ENCODE measurements at places on chromosomes 11 and 22. TPM values are rescaled to one million over a fixed set of nuclear protein-coding genes. Genes with fewer than 3 reads are reported as not detected.

The TEX12 gene
- polyA plus RNA-seq: not detected

The DBX1 gene
- polyA plus RNA-seq: not detected

The MUC6 gene
- not detected for polyA plus RNA-seq

The SLC35C1 gene
- polyA plus RNA-seq: 8.2 TPM

The GAL3ST1 gene
- polyA plus RNA-seq: 0.05 TPM

The CLDN5 gene
- polyA plus RNA-seq: 0.05 TPM

The OR10D3 gene
- polyA plus RNA-seq: not detected

- H3K4me3 ChIP-seq: no peak overlapping the region
- DNase-seq: no peak
- H3K4me1 ChIP-seq: no peaks in the 10 kb centered on the region
- H3K27ac ChIP-seq: no peak overlapping the region
Measured at GRCh38 chr11:114233755-114234154, 62.4 kb upstream of the NNMT start.

DNA sequence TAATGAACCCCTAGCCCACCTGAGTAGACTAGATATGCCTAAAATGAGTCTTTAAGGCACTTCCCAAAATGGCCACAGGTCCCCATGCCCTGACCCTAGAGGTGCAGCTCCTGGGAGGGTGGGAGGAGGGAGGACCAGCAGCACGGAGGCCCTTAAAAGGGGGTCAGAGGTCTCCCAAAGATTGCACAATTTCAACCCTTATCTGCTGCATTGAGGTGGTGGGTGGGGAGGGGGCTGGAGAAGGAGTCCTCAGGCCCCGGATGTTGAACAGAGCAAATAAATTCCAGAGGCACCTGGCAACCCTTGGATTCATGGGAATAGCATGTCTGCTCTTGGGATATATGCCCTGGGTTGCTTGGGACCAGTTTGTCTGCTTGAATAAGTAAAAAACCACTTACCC is 57.6 kb downstream of the NAV2 start:
- H3K4me3 ChIP-seq: no peak overlapping the region
- H3K27me3 ChIP-seq: peaks cover 12% of the 10 kb centered on the region
- no peaks in the 10 kb centered on the region for H3K36me3 ChIP-seq
- no peaks in the 10 kb centered on the region for H3K4me1 ChIP-seq

- H3K27ac ChIP-seq: no peak overlapping the region
- no peak overlapping the region for H3K4me3 ChIP-seq
- H3K27me3 ChIP-seq: no peaks in the 10 kb centered on the region
Measured at GRCh38 chr11:97937501-97937900, 1083.2 kb upstream of the CNTN5 start.

DNA sequence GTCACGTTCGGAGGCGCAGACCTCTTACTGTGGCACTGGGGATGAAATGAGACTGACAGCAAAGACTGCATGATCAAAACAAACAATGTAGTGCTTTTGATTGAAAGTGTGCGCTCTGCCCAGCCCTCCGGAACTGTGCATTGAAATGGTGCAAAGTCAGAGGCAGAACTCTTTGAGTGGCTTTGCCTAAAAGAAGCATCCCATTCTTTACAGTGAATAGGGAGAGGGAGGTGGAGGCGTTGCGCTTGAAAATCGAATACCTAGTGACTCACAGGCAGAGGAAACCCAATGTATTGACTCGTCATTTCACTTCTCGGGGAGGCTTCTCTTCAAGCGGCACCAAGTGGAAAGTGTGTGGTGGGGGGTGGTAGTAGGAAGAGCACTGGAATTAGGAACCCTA is 10.9 kb downstream of the RCN1 start:
- H3K27me3 ChIP-seq: no peaks in the 10 kb centered on the region
- H3K4me1 ChIP-seq: no peaks in the 10 kb centered on the region
- no peak for DNase-seq
- no peak overlapping the region for H3K4me3 ChIP-seq
- no peak overlapping the region for H3K27ac ChIP-seq

GRCh38 chr11:2268729-2269600 is 1.4 kb downstream of the ASCL2 start:
- peak overlapping the region; percentile 73 for H3K4me3 ChIP-seq
- H3K36me3 ChIP-seq: no peaks in the 10 kb centered on the region
- H3K27ac ChIP-seq: peak overlapping the region; percentile 84
- H3K4me1 ChIP-seq: peaks cover 52% of the 10 kb centered on the region

DNA sequence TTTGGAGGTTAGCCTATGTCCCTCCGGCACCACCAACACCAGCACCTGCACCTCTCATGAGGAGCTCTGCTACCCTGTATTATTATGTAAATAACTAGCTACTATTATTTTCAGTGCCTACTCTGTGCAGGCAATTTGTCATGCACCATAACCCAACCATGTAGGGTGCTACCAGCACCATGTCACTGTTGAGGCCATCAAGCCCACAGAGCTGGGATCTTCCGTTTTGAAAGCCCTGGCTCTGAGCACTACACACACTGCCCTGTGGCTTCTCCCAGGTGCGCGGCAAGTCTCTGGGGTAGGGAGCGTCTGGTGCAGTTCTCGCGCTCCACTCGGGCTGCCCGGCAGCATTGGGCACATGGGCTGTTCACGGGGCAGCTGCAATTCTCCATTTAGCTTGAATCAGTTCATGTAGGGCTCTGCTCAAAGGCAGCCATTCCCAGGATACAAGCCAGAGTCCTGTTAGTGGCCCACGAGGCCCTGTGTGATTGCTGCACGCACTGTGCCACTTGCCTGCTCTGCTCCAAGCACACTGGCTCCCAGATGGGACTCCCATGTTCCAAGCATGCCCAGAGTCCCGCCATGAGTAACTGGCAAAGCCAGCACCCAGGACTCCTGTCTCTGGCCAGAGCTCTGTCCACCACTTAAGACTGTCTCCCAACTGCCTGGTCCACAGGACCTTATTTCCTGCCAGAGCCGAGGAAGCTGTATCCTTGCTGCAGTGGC is 42.5 kb upstream of the CDON start:
- no peaks in the 10 kb centered on the region for H3K27me3 ChIP-seq
- no peaks in the 10 kb centered on the region for H3K36me3 ChIP-seq
- no peak for DNase-seq
- no peaks in the 10 kb centered on the region for H3K4me1 ChIP-seq

GRCh38 chr22:36197514-36198146 is 4.0 kb downstream of the APOL4 start:
- H3K36me3 ChIP-seq: no peaks in the 10 kb centered on the region
- no peak overlapping the region for H3K27ac ChIP-seq
- H3K4me1 ChIP-seq: peaks cover 29% of the 10 kb centered on the region
- H3K4me3 ChIP-seq: peak overlapping the region; percentile 21

GRCh38 chr11:88231894-88232482 is 56.7 kb upstream of the RAB38 start:
- H3K4me1 ChIP-seq: no peaks in the 10 kb centered on the region
- H3K27ac ChIP-seq: no peak overlapping the region
- H3K36me3 ChIP-seq: no peaks in the 10 kb centered on the region
- H3K27me3 ChIP-seq: no peaks in the 10 kb centered on the region
- H3K4me3 ChIP-seq: no peak overlapping the region

DNA sequence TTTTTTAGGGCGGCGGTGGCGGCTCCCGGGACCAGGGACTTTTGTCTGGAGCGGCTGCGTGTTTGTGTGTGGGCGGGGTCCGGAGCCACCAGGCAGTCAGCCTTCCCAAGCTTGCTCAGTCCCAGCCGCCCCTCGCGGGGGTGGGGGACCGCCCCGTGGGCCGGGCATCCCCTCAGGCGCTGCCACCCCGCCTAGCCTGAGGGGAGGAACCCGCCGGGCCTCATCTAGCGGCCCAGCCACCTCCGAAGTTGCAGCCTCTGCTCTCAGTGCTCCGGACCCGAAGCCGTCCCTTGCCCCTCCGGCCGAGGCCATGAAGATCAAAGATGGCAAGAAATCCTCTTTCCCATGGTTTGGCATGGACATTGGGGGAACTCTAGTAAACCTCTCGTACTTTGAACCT is 235.2 kb downstream of the OR4C45 start:
- H3K4me3 ChIP-seq: no peak overlapping the region
- no peak for DNase-seq
- H3K36me3 ChIP-seq: no peaks in the 10 kb centered on the region
- H3K27me3 ChIP-seq: no peaks in the 10 kb centered on the region
- H3K27ac ChIP-seq: no peak overlapping the region
- H3K4me1 ChIP-seq: no peaks in the 10 kb centered on the region

DNA sequence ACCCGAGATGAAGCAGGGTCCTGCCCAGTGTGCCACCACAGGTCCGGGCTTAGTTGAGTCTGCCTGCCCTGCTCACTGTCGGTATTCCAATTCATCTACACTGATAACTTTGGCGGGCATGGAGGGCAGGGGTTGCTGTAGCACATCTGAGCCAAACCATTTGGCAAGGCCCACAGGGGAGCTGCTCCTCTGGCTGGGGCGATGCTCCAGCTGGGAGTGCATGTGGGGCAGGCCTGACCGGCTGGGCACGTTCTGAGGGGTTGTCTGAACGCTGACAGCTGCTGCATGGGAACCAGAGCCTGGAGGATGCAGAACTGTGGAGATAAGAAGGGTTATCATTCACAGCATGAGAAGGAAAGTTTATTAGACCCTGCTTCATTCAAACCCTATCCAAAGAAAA is 40.4 kb downstream of the DRG1 start:
- H3K4me1 ChIP-seq: no peaks in the 10 kb centered on the region
- H3K4me3 ChIP-seq: no peak overlapping the region
- no peaks in the 10 kb centered on the region for H3K27me3 ChIP-seq
- no peak for DNase-seq
- no peak overlapping the region for H3K27ac ChIP-seq
- peaks cover 98% of the 10 kb centered on the region for H3K36me3 ChIP-seq

GRCh38 chr22:40482886-40483285 is 112.5 kb downstream of the SGSM3 start:
- no peak overlapping the region for H3K4me3 ChIP-seq
- H3K4me1 ChIP-seq: peaks cover 62% of the 10 kb centered on the region
- no peak overlapping the region for H3K27ac ChIP-seq
- H3K36me3 ChIP-seq: no peaks in the 10 kb centered on the region
- DNase-seq: no peak
- H3K27me3 ChIP-seq: no peaks in the 10 kb centered on the region

DNA sequence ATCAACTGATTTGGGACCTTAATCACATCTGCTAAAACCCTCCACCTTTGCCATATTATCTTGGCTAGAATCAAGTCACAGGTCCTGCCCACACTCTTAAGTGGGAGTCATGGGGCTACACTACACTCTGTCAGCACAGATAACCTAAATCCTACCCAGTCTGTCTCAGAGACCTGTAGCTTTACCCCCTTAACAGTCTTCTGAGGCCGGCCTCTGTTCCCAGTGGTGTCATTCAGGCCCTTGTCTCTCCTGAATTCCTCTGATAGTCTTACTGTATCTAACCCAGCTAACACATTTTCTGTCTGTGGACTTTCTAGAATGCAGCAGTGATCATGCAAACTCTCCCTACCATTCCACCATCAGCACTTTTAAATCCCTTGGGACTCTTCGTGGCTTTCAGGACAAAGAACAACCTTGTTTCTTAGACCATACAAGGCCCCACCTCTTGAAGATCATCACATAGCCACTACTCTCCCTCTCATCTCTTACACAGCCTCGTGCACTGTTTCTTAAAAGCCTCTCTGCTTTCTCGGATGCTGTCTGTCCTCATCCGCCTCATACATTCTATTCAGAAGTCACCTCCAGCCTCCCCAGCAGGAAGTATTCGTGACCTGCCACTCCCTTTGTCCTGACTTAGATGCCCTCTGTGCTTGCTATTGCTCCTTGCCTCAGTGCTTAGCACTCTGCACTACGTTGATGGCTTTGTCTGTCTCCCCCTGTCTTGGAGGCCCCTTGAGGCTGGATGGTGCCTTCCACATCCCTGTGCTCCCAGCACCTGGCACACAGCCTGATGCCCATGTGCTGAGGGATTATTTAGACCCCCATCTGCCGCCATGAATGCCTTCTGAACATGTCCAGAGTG is 57.9 kb downstream of the PANX1 start:
- no peak overlapping the region for H3K4me3 ChIP-seq
- peaks cover 19% of the 10 kb centered on the region for H3K36me3 ChIP-seq
- H3K4me1 ChIP-seq: no peaks in the 10 kb centered on the region
- no peak for DNase-seq
- no peaks in the 10 kb centered on the region for H3K27me3 ChIP-seq
